Keratinocyte (primary cell): ENCODE measurements at places on chromosomes 6 and 20. TPM values are rescaled to one million over a fixed set of nuclear protein-coding genes. Genes with fewer than 3 reads are reported as not detected.

SIRPA gene
- 19.9 to 50.7 TPM (median 23.7 TPM) in 3 replicates for polyA plus RNA-seq

CST7 gene
- polyA plus RNA-seq, result not detected in 3 replicates

DNA sequence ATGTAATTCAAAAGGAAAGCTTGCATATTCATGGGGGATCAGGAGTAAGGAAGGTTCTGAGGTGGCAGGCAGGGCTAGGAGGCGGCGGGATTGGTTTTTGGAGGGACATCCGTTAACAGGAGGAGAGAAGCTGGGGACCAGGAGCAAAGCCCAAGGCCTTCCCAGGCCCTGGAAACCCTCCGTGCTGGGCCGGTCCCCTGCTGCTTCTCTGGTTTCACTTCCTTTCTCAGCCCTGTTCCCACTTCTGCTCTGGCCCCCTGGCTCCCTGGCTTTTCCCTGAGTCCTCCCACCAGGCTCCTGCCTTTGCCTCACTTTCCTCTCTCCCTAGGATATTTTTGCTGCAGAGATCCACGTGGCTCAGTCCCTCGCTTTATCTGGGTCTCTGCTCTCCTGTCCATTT, 26.4 kb upstream of the SALL4 start:
- DNase-seq, result no peak

DNA sequence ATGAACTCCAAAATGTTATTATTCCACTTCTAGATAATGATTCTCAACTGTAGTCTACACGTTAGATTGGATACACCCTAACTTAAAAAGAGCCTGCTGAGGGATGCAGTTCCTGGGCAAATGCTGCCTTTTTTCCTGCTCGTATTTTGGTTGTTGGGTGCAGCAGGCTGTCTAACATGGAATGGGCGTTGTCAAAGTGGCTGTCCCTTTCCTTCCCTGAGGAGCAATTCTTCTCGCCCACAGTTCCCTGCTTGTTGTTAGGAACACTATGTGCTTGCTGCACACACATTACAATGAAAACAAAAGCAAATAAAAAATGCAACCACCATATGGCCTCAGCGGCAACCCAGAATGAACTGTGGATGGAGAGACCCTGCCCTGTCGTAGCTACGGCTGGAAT, 1.7 kb upstream of the ADGRF5 start:
- DNase-seq, result no peak

HLA-DMA gene
- 1.9 to 4.5 TPM (median 2.6 TPM) in 3 replicates for polyA plus RNA-seq

FAM209B gene
- 0.12 to 0.38 TPM (median 0.18 TPM) in 3 replicates for polyA plus RNA-seq

WFDC10B gene
- polyA plus RNA-seq, result 0.10 TPM in 1 of 3 replicates, not detected in the others

DNA sequence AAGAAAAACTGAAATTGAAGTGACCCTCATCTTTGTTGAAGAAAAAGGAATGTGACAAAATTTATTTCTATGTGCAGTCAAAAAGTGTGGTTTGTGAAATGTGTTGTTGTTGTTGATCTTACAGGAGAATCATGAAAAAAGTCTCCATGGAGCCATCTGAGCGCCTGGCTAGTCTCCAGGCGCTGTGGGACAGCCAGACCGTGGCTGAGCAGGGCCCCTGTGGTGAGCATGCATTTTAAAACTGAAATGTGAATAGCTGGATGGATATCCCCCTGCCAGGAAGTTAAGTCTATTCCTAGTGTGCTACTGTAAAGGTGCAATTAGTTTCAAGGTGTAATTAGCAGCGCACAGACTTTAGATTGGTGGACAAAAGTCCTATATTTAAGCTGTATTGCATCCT, 170.6 kb downstream of the CARMIL1 start:
- DNase-seq, result no peak
